ENCODE measurements at places on chromosomes 5 and 9. TPM values are rescaled to one million over a fixed set of nuclear protein-coding genes. Genes with fewer than 3 reads are reported as not detected.

Gene PPIP5K2
- total RNA-seq: 43.9 TPM

- DNase-seq: no peak
Observed at GRCh38 chr5:122327110-122327509, 15.1 kb downstream of the SNCAIP start.

- DNase-seq: no peak
Observed at GRCh38 chr9:132538071-132538470, 44.3 kb upstream of the BARHL1 start.

GRCh38 chr9:18675332-18675731 lies 201.4 kb downstream of the ADAMTSL1 start:
- no peak for DNase-seq

Gene IL3
- not detected for total RNA-seq

GRCh38 chr5:137825165-137825564 lies 42.5 kb upstream of the MYOT start:
- DNase-seq: no peak

GRCh38 chr9:91681461-91682305 lies 258.1 kb upstream of the NFIL3 start:
- DNase-seq: peak; percentile 86

Gene TMEM252
- total RNA-seq: not detected

DNA sequence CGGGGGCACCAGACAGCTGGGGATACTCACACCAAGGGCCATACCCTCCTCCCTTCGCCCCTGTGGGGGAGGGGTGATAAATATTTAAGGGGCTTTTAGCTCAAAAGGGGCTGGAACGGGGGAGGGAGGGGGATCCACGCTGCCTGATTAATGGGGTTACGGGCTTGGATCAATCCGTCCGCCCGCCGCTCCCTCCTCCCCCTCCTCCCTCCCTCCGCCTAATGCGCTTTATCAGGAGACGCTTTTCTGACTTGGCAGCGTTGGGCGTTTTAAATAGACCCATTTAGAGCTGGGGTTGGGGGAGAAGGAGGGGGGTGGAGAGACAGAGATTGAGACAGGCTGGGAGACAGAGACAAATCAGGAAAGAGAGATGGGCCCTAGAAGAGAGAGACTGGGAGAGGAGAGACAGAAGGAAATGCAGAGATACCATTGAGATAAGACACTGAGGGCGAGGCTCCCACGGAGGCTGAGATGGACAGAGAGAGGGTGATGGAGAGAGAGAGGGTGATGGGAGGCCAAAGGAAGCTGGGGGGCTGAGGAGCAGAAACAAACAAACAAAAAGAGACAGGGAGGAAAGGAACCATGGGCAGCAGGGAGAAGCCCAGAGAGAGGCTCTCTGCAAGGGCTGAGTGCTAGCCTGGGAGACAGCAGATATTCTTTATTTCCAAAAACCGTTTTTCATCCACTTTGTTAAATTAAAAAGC lies 10.3 kb downstream of the CNTFR start:
- no peak for DNase-seq

Gene TOR4A
- total RNA-seq: 16.6 TPM

Gene HTR1A
- total RNA-seq: not detected

GRCh38 chr9:33443464-33444154 lies 3.8 kb downstream of the AQP3 start:
- no peak for DNase-seq

Gene AQP7
- total RNA-seq: 155 TPM

DNA sequence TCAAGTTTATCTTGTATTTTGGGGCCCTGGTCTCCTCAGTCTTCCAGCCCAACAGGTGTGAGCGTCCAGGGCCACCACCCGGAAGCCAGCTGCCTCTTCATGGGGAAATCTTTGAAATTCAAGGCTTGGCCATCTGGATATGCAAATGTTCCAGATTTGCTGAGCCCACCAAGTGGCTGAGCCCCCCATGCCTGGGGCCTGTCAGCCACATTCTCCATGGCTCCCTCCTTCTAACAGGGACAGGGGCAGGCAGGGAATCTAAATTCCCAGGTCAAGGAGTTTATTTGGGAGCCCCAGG lies 14.2 kb upstream of the CXXC5 start:
- DNase-seq: no peak

- DNase-seq: no peak
Observed at GRCh38 chr9:113969343-113969742, 93.2 kb downstream of the ZNF618 start.

Gene DND1
- 0.40 TPM for total RNA-seq

Gene MRPS27
- total RNA-seq: 69.3 TPM

DNA sequence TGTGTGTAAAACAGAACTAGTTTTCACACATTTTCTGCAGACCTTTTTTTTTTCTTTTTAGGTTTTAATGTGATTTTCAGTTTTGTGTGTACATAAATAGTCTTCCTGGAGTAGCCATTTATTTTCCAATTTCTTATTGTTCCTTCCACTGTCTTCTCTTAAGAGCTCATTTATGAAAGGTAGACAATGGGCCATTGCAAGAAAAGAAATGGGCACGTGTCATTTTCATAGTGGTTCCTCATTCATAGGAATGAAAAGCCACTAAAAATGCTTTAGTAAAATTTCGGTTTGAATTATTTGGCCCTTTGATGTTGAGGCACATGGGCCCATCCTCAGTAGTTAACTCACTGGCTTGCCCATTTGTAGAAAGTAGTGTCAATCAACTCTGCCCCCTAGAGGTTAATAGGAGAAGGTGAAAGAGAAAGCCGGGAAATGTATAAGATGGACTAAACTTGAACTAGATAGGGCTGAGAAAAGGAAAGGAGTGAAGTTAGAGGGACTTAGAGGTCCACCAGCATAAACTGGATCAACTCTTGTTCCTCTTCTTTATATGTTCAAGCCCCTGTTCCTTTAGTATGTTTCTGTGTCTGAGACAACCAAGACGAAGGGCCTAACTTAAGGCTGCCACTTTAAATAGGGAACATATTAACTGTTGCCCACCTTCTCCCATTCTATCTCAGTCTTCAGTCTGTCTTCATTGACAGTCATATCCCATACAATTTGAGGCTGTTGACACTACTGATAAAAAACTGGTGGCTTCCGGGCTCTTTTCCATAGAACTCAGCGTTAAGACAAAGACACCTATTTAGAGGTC lies 72.6 kb downstream of the SMARCA2 start:
- no peak for DNase-seq

DNA sequence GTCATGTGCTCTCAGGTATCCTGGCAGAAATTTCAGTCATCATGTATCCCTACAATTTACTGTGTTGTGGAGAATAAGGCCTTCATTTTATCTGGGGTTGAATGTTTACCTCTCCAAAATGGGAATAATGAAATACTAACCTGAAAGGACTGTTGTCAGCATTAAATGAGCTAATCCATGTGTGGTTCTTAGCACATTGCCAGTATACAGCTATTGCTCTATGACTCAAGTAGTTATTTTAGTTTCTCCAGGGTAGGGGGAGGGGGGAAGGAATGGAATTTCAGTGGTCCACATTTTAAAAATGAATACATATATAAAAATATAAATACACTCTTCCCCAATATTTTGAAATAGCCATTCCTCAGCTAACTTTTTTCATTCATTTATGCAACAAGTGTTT lies 3.5 kb downstream of the PAM start:
- no peak for DNase-seq

DNA sequence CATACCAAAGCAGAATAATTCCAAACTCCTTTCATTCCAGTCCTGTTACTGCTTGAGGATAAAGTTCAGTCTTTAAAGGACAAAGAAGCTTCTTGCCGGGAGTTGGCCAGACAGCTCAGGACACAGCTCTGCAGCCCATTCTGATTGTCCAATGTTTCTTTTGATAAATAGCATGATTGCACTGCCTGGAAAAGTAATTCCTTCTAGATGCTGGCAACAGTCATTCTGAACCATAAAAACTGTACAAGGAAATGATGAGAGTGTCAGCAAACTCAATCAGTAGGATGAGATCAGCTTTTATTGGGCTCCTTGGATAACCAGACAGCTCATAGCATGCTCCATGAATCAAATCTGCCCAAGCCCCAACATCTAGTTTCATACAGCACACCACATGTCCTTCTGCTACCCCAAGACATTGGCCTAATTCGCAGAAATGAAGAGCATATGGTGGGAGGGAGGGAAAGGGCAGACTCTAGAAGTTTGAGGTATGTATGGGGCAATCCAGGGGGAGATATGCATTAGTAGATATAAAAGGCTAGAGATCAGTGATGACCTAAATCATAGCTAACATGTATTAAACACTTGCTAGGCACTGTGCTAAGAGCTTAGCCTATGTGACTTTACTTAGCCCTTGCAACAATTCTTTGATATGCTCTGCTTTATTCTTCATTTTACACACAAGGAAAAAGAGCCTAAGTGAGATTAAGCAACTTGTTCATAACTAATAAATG lies 219.9 kb upstream of the NREP start:
- DNase-seq: no peak

Gene TMOD1
- total RNA-seq: 192 TPM

GRCh38 chr9:117681888-117682287 lies 22.3 kb upstream of the TLR4 start:
- no peak for DNase-seq

DNA sequence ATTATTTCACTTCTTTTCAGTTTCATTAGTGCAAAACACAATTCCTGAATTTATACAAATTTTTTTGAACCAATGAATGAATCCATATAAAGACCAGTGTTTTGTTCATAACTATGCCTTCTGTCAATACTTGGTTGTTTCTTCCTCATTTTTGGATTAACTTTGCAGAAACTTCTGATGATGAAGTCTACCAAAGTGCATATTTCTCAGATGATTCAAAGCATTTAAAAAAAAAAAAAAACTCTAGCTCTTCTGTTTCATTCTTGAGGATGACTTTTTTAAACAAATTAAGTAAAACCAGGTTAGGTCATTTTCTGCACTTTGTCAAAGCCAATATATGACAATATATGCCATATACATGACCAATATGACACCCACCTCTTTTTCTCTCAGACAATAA lies 92.6 kb downstream of the CHSY3 start:
- no peak for DNase-seq

Gene ERCC8
- 5.1 TPM for total RNA-seq

- no peak for DNase-seq
Observed at GRCh38 chr9:89383721-89384300, 65.5 kb downstream of the SECISBP2 start.

Gene ANXA2R
- 0.94 TPM for total RNA-seq

DNA sequence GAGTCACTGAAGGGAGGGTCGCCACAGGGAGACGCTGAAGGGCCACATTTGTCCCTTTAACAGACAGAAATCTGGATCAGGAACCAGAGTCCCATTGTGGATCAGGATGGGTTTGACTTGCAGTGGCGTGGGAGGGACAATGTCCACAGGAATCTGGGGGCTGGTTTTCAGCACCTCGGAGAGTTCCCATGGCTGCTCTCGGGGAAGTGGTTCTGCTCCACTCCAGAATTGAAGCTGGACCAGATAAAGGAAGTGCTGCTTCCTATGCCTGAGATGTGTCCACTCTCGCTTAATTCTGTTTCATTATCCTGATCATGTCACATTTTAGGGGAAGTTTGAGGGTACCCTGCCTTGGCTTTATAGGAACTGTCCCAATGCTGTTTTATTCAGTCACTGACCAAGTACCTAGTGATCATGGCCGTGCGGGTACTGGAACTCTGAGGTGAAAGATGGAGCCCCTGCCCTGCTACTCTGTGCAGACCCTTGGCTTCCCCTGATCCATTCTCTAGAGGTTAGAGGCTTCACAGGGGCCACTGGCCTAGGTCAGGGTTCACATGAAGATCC lies 28.7 kb downstream of the ENHO start:
- peak; percentile 53 for DNase-seq

GRCh38 chr9:21931428-21931827 lies 62.8 kb downstream of the CDKN2A start:
- no peak for DNase-seq

GRCh38 chr9:132031467-132032237 lies 48.0 kb downstream of the MED27 start:
- DNase-seq: no peak

Gene PCDHA10
- total RNA-seq: 0.05 TPM

Gene CRHBP
- total RNA-seq: 0.27 TPM

DNA sequence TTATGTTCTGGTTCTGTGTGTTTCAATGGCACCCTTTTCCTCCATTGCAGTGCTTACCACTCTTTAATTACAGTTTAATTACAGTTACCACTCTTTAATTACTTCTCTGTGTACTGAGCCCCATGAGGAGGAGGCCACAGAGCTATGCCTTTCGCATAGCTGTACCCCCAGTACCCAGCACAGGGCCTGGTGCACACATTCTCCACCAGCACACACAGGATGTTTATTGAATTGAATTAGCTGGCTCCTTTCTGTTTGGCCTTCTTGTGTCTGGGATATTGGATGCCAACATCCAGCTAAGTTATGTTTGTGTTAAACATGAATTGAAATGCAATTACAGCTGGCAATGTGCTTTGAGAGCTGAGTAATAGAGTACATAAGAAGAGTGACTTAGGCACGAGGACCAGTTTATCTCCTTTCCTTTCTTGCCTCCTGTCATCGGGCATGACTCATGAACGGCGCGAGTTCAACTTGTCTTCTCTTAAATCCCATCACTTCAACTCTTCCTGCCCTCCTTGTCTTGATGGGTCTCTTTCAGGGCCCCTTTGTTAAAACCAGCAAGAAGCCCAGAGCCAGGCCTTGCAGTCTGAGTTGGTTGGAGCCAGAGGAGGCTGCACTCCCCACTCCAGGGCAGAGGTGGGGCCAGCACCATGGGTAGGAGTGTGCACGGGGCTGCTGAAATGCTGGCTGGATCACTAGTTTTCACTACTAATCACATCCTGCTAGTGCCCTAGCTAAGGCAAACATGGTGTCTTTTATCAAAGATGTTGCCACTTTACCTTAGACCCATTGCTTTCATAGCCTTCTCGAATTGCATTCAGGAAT lies 37.4 kb downstream of the MVB12B start:
- DNase-seq: no peak

Gene ST8SIA4
- 2.9 TPM for total RNA-seq

DNA sequence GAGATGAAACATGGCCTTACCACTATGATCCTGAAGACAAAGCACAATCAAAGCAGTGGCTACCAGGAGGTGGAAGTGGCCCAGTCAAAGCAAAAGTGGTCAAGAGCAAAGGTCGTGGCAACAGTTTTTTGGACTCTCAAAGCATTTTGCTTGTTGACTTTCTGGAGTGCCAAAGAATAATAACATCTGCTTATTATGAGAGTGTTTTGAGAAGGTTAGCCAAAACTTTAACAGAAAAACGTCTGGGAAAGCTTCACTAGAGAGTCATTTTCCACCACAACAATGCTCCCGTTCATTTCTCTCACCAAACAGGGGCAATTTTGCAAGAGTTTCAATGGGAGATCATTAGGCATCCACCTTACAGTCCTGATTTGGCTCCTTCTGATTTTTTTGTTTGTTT lies 33.6 kb upstream of the MAMDC2 start:
- DNase-seq: no peak

Gene TXNDC8
- total RNA-seq: not detected

- DNase-seq: no peak
Observed at GRCh38 chr9:96140296-96141127, 161.5 kb downstream of the HSD17B3 start.

Data from Right ventricle myocardium superior (tissue), 1 donor.